ENCODE measurements at places on chromosomes 16 and 17.

GRCh38 chr16:52453644-52454043 is 93.3 kb downstream of the TOX3 start:
- no peak for DNase-seq

GRCh38 chr16:649631-650030 is 466 bp downstream of the WDR90 start:
- no peak for DNase-seq

GRCh38 chr16:56389554-56389953 is 35.8 kb downstream of the AMFR start:
- no peak for DNase-seq

GRCh38 chr16:69693916-69694315 is 32.4 kb downstream of the NQO1 start:
- no peak for DNase-seq

GRCh38 chr17:8799570-8800212 is 526 bp upstream of the MFSD6L start:
- no peak for DNase-seq

DNA sequence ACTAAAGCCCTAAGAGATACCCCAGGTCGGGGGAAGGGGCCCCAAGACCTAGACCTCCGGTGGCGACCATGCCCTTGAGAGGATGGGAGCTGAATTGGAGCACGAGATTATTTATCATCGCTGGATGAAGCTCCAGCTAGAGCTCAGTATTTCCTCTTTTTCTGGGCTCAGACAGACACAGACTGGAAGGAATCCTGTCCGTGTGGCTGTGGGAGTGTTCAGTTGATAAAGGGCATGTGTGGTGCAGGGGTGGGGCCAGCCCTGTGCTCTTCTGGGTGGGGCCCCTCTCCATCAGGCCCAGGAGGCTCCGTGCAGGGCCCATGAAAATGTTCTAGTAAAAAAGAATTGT is 6.3 kb upstream of the CBX4 start:
- no peak for DNase-seq

DNA sequence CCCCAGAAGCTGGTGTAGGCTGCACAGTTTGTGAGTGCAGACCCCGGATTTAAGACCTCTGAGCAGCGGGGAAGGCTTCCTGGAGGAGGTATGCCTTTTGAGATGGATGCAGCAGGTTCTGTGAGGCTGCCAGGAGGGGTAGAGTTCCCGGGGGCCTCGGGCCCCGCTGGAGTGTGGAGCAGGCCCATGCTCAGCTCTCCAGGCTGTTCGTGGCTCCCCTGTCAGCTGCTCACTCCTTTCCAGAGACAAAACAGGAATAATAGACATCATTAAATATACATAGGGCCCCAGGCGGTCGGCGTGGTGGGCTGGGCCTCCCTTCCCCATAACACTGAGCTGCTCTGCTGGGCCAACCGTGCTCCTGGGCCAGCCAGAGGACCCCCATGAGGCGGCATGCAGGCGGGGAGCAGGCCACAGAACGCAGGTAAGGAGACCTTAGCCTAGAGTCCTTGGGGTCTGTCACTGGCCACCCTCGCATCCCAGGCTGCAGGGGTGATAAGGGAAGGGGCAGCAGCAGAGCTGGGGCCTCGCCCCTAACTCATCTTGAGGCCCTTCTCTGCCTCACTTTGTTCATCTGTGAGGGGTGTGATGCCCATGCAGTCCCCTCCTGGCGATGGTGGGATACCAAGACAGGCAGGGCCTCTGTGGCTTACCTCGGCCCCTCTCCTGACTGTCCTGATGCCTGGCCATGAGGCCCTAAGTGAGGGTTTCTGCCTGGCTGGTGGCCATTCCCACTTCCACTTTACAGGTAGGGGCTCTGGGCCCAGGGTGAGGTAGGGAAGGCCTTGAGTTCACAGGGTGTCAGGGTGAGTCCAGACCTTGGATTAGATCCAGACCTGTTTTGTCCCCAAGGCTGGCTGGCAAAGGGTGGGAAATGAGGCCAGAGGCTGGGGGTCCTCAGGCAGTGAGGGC is at the start of gene MYO15A:
Gene MYO15A (plus strand): TSS at position 356 of the 912 bp plus-strand sequence. CDS start 10,045 bp downstream, outside the sequence.
- no peak for DNase-seq

DNA sequence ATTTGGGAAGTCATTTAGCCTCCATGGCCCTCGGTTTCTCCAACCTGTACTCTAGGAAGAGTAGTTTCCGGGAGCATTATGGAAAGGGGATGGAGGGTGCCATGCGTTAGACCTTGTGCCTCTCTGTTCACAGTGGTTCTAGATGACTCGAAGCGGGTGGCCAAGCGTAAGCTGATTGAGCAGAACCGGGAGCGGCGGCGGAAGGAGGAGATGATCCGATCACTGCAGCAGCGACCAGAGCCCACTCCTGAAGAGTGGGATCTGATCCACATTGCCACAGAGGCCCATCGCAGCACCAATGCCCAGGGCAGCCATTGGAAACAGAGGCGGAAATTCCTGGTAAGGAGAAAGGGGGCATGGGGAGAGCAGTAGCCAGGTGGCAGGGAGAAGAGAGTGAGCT is 15.9 kb downstream of the NR1D1 start:
- DNase-seq: no peak

DNA sequence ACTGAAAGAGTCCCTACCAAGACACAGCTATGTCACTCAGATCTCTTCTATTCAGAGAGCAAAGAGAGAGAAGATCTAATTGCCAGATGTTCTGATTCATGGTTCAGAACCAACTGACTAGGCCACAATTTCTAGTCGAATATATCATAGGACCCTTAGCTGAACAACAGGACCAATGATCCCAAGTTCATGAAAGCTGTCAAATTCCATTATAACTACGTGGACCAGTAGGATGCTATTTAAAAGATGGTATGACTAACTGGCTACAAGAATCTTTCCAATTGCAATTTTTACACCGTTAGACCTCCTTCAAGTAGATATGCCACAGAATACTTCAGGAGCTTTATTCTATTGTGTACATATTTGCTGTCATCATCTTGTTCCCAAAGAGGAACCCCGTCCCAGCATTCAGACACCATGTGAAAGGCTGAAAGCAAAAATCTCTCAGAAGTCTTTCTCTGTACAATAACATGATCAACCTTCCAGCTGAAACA is 26.0 kb downstream of the DCUN1D3 start:
- DNase-seq: no peak

DNA sequence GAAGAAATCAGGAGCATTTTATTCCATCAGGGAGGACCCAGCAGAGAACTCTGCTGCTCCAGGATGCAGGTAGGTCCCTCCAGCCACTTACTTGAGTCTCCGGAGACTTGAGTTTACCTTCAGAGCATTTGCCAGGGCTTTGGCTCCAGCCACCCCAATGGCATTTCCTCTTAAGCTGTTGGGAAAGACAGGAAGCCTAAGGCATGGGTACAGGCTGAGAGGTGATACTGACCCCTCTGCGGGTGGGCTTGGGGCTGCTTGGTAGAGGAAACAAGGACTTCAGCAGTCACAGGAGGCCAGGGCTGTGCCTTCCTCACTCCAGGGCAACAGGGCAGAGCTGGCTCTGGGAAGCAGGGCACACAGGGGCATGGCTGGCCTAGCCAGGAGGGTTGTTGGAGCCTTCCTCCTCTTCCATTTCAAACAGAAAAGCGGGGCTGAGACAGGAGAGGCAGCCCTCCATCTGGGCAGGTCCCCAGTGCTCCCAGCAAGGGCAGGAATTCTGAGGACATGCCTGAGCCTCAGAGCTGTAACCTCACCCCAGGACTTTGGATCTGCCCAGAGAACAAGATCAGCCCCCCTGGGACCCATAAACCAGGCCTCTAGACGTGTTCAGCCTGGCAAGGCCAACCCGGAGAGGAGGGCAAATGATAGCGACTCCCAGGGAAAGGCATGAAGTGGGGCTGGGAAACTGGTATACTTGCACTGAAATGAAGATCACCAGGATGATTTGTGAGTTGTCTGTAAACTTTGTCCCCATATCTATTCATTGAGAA is 34.4 kb downstream of the NLRC3 start:
- no peak for DNase-seq

- DNase-seq: no peak
Observed at GRCh38 chr17:65345261-65346005, 208.3 kb downstream of the RGS9 start.

- no peak for DNase-seq
Observed at GRCh38 chr16:67166598-67167168, 2.1 kb downstream of the HSF4 start.

DNA sequence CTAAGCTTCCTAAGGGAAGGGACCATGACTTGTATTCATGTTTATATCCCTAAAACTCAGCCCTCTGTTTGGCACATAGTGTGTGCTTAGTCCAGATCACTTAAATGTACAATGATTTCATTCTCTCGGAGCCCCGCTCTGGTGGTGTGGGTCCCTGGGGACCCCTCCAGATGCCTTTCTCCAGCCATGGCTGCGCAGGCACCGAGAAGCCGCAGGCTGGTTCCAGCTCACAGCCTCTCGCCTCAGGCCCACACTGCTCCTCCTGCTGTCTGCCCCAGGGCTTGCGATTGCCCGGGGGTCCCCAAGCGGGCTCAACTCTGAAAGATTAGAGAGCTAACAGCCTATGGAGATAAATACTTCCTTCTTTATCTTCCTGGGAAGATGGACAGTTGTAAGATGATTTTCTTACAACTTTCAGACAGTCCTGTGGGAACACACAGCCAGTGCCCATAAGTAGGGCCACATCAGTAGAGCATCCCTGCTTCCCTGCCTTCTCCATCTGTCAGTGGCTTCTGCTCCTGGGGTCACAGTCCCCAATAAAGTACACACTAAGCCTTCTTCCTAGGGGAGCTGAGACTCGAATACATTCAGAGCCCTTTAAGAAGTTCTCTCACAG is 66.2 kb downstream of the CENPV start:
- no peak for DNase-seq

GRCh38 chr17:14838567-14838966 is 426.6 kb downstream of the PMP22 start:
- no peak for DNase-seq

- no peak for DNase-seq
Observed at GRCh38 chr17:59668816-59669215, 38.4 kb downstream of the PTRH2 start.

- no peak for DNase-seq
Observed at GRCh38 chr17:63270610-63271009, 175.5 kb downstream of the CYB561 start.

Data from stimulated activated naive CD4-positive, alpha-beta T cell treated with Interleukin-2 at 50 U/mL for 16 hours (primary cell).